ENCODE measurements at places on chromosomes 12 and 14.
A peak's percentile ranks its signal among the peaks of the same experiment; 100 is the strongest.

DNA sequence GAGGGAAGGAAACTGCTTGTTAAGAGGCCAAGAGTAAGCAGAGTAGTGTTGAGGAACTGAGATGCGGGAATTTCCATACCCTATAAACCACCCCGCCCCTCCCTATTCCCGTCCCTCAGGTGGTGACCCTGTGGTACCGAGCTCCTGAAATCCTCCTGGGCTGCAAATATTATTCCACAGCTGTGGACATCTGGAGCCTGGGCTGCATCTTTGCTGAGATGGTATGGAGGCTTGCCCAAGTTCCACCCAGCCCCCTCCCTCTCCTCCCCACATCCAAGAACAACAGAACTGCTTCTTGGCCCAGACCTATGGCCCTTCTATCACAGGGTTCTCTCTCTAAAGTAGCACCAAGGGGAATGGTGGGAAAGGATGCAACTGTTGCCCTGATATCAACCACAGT is 2.7 kb downstream of the CDK2 start:
- no peak for DNase-seq

GRCh38 chr12:47903927-47904712 is 674 bp downstream of the VDR start:
- DNase-seq, result peak; percentile 5

DNA sequence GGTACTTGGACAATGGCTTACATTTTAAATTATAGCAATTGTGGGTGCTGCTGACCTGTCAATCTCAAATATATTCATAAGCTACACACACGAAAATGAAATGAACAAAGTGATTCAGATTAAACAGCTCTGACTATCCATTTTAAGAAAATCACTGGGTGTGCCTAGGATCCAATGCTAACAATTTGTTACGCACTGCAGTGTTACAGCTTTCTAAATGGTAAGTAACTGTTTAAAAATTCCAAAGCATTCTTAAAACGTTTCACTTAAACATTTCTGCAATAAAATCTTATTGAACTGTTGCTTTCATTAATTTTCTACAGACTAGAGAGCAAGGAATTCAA is 18.9 kb downstream of the LMO3 start:
- no peak for DNase-seq

GRCh38 chr14:72549026-72549425 is 344.9 kb downstream of the DPF3 start:
- no peak for DNase-seq

- no peak for DNase-seq
Observed at GRCh38 chr12:68884251-68884650, 48.7 kb downstream of the CPM start.

GRCh38 chr12:53980104-53980801 is 4.7 kb upstream of the HOXC10 start:
- no peak for DNase-seq

GRCh38 chr14:27587103-27587502 is 989.3 kb upstream of the NOVA1 start:
- DNase-seq, result no peak

DNA sequence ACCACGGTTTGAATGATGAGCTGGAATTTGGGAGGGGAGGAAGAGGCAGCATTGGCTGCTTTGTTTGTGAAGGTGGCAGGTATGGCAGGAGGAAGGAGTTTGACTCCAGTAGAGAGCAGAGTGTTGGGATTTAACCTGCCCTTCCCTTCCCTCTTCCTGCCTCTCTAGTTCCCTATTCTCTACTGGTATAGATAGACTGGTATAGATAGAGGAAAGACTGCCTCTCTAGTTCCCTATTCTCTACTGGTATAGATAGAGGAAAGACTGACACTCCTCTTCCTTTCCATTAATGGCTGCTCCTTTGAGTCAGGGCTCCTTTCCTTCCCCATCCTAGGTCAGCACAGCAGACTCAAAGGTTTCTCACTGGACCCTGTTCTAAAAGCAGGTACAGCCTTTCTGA is 8.4 kb upstream of the SYCP3 start:
- DNase-seq, result no peak

- DNase-seq, result no peak
Observed at GRCh38 chr14:98835051-98835824, 436.8 kb downstream of the BCL11B start.

DNA sequence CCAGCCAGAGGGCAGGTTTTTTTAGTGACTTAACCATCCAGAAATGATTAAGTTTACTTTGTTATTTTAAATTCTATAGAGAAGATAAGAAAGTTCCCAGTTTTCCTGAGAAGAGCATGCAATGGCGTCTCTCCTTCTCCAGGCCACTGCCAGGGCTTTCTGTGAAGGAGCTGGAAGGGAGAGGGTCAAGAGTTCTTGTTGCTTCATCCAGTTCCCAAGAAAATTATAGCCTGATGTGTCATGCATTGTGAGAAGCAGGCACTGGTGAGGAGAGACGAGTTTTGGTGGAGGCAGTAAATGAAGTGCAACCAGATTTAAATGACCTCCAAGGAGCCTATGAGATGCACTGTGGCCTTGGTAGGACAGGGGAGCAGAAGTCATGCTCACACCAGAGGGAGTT is 14.2 kb downstream of the ELK3 start:
- DNase-seq, result no peak

GRCh38 chr14:84468153-84468552 is 1061.8 kb upstream of the FLRT2 start:
- no peak for DNase-seq

DNA sequence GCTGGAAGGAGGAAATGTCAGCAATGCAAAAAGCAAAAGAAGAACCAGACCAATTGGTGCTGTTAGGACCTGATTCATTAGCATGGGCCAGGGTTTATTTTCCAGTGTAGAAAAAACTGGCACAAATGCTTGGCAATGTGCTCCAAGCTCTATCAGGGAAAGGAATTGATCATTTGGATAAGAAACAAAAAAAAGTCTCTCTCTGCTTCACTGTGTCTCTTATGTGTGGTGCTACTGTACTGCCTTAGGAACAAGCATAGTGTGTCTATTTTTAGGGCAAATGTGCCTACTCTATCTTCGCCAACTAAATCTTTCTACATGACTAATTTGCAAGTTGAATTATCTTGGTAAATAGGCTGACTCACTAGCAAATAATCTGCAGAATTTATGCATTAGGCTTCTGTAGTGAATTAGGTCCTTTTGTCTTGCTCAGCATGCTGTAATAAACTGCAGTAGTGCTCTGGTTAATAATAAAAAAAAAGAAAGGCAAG is 236.7 kb downstream of the MDGA2 start:
- no peak for DNase-seq

DNA sequence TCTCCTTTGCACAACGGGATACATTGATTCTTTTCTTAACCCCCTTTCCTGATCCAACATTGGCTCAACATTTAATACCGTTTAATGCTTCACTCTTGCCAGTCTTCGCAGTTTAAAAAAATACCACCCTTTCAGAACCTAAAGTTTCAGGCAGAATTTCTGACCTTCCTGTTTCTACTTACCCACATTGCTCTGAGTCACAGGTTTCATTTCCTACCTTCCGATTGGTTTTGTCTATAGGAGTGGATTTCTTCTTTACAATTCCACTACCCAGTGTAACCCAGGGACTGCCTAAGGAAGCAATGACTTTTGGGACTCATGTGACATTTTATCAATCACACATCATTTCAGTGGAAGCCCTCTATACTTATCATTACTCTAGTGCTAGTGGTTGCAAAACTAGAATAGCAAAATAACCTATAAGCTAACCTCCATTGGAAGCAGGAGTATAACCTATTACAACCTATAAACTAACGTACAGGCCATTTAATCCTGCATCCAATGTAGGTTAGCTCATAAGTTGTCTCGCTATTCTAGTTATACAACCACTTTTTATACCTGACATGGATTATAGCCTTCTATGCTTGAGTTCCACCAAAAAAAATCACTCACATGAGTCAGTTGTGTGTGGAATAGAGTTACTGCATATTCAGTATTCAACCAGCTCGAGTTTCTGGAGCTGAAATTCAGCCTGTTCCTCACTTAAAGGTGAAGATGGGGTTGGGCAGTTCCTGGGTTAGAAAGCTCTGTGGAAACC is 64.9 kb upstream of the KITLG start:
- no peak for DNase-seq

- no peak for DNase-seq
Observed at GRCh38 chr12:31594681-31595080, 3.7 kb upstream of the DENND5B start.

DNA sequence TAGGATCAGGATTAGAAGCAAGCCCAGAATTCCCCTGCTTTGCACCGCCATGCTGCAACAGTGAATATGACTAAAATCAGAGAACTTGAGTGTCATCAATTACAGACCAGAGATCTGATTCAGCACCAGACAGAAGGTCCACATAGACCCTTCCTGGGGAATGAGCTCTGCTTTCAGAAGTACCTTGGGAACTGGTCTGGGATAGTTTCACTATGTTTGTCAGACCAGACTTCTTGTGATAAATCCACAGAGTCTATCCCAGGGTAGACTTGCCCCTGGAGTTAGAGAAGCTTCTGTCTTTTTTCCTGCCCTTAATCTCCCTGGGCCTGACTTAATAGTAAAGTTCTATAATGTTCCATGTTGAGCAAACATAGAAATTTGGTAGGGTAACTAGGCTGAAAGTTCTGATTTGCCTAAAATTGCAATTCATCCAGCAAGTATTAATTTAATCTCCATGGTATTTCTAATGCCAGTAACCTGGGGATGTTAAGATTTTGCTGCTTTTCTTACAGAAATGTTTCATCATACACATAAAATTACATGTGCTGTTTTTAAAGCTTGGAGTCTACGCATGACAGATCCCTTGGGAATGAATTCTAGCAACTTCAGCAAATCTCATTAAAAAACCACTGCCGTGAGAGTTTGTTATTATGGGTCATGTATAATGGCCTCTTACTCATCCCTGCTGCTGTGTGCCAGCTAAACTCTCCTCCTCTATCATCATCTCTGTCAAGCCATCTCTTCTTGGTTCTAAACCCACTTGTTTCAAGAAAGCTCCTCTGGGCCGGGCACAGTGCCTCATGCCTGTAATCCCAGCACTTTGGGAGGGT is 61.3 kb upstream of the METAP2 start:
- no peak for DNase-seq

DNA sequence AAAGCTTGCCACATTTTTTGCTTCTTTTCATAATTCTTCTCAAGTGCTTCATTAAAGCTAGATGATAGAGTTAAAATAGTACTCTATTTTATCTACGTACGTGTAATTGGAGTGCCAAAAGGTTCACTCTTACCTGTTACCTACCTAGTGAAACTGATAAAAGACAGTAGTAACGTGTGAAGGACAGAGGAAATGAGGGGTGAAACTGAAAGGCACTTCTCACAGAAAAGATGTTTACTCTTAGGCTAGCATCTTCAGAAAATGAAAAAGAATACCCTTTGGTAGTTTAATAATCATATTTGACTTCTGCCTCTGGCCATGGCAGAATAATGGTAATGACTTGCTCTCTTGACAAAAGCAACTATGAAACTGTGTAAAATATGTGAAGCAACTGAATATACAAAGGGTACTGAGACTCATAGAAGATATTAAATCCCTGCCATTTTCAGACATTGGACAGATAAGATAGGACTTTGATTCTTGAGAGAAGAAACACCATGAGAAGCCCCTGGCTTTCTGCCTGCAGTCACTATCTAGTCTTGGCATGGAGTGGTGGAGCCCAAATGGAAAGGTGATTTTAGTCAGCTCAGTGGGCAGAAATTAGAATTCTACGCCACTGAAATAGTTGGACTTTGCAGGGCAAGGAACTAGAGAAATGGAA is 6.3 kb upstream of the EVL start:
- no peak for DNase-seq

DNA sequence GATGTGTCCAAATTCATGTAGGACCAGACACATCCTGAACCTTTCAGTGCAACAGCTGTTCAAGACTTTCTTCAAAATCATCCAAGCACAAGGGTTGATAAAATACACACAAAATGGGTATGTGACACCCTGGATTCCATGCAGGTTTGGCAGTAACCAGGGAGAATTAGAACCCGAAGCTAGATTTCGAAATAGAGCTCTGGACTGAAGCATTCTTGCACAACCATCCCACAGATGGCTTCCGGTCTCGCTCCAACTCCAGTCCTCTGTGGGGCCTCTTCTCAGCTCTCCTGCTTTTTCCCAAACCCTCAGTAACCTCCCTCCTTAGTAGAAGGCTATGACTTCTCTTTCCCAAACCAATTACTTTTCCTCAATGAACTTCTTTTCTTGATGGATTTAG is 171.3 kb downstream of the TTC7B start:
- no peak for DNase-seq

DNA sequence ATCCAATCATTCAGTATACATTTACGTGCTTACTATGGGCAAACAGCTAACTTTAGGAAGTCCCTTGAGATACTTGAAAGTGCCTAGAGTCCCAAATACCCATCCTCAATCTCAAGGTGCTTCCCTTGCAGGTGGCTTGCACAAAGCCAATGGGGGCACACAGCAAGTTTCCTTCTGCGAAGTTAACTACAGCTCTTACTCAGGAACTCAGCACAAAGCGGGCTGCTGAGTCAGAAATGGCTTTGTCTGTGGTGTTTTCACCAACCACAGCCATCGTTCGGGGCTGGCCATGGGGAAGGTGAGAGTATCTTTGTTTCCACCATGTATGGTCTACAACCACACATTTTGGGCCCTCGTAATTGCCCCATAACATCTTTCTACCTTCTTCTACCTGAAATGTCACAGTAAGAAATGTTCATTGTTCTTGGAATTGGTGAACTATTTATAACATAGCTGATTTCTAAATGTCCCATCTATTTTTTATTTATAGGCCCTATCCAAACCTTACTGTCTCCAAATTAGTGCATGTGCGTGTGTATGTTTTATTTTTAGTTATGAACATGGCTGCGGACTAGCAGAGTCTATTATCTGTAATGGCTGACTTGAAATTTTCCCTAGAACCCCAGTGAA is 13.9 kb downstream of the MFAP5 start:
- no peak for DNase-seq

All from hypothalamus (tissue), 51 donors.